ENCODE measurements at places on chromosomes 13 and 19.

DNA sequence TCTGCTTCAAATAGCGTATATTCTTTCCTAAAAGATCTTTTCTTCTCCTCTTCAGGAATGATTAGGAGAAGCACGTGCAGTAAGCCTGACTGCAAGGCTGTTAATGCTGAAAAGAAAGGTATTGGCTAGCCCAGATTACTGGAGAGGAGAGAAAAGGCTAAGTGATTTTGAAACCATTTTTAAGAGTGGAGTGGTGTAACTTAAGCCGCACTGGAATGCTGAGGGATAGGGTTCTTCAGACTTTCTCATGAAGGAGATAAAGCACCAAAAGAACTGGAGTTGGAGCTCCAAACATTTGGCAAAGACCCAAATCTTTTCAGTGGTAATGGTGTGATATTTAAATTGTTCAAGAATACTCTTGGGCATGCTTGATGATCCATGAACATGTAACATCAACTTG lies 388.3 kb downstream of the COG6 start:
- DNase-seq: no peak

DNA sequence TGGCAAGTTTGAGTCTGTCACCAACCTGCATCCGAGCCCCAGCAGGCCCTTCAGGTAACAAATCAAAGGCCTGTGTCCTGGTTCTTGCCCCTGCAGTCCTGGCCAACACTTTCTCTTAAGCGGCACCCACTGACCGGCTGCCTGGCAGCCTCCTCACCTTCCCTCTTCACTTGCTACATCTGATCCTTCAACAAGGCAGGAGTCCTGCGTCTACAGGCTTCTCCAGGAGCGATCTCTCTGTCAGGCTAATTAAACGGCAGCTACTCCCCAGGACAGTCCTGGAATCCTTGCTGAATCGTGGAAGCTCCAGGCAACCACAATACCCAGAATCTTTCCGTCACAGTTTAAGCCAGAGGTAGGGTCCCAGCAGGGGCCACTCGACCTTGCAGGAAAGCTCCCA lies 41.1 kb upstream of the GAS6 start:
- no peak for DNase-seq

DNA sequence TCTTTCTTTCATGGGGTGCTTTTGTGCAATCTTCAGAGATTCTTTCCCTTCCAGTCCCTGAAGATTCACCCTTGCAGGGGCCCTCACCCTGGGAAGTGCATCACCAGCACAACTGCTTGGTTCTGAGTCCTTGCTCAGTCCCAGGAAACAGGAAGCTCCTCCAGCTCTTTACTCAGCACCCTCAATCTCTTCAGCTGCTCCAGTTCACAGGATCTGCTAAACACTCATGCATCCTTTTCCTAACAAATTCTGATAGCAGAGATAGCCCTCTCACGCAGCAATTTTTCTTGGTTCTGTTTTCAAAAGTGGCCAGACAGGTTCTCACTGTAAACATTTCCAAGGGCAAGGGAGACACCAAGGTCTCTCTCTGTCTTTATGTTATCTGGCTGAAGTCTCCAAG lies 823.1 kb downstream of the LIG4 start:
- DNase-seq: no peak

GRCh38 chr13:33369073-33369472 lies 83.5 kb upstream of the STARD13 start:
- no peak for DNase-seq

DNA sequence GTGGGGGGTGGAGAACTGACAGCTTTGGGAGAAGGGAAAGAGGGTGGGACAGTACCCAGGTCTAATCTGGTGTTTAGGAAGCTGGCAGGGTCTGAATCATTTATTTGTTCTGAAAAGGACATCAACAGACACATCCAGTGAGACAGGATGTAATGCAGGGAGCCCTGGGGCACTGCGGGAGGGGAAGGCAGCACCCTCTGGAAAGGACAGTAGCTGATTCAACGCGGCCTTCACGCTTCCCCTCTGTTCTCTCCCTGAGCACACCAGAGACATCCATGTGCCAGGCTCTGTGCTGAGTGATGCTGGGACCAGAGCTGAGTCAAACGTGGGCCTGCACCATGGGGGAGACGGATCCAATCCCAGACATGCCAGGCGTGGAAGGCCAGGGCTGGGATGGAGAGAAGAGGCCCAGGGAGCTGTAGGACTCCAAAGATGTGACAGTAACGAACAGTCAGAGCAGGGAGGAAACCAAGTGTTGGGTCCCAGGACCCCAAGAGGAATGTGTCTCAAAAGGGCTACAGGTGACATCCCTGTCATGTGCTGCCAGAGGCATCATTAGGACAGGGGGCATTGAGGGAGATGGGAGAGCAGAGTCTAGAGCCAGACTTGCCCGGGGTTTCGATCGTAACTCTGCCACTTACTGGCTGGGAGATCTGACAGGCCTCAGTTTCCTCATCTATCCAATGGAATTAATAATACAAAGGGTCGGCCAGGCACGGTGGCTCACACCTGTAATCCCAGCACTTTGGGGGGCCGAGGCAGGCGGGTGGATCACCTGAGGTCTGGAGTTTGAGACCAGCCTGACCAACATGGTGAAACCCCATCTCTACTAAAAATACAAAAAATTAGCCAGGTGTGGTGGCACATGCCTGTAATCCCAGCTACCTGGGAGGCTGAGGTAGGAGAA lies 1.7 kb downstream of the ETFB start:
- no peak for DNase-seq

DNA sequence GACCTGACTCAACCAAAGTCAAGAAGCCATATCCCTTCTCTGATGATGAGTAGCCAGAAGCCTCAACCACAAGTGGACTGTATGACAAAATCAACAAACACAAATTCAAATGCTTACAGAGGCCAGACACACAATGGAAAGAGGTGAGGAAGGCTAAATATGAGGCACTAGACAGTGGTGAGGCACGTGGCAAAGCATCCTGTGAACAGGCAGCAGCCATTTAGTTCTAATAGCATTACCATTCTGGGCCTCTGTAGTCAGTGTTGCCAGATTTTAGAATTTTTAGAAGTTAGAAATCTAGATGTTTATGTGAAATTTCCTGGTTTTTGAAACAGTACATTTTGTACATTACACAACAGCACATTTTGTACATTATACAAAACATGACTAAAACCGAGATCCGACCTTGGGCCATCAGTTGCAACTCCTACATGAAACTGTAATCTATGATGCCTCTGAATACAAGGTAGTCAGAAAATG lies 403.3 kb downstream of the COG6 start:
- DNase-seq: no peak

DNA sequence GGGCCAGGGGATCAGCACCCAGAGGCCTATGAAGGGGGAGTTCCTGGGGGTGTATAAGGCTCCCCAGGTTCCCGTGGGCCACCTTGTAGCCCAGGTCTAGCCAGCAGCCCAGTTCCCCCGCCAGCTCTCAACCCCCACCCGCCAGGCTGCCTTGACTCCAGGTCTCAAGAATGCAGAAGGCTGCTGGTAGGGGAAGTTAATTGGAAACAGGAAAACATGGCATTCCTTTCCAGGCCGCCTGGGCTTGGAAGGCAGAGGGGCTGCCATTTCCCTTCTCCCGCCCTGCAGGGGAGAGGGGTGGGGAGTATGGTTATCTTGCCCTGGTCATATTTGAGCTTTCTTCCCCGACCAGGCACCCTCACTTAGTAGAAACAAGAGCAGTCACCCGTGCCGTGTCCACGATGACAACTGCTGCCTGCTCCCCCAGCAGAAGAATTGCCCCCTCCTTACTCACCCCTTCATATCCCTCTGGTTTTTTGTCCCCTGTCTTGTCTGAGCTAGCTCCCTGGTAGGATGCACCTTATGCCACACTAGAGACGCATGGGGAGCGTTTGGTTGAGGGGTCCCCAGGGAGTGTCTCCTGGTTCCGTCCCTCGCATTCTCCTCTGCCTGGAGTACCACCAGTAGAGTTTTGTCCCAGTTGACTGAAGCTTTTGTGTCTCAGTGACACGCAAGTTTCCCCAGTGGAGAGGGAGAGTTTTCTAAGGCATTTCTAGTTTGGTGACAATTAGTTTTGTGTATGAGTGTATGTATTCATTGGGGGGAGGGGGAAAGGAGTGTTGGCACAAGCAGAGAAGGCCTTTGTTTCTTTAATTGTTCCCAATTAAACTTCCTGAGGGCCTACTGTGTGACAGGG lies 4.5 kb downstream of the BICRA start:
- DNase-seq: no peak

GRCh38 chr19:52670046-52670445 lies 31.9 kb upstream of the ZNF83 start:
- no peak for DNase-seq

GRCh38 chr13:26760832-26761582 lies 421 bp upstream of the GPR12 start:
- DNase-seq: no peak

DNA sequence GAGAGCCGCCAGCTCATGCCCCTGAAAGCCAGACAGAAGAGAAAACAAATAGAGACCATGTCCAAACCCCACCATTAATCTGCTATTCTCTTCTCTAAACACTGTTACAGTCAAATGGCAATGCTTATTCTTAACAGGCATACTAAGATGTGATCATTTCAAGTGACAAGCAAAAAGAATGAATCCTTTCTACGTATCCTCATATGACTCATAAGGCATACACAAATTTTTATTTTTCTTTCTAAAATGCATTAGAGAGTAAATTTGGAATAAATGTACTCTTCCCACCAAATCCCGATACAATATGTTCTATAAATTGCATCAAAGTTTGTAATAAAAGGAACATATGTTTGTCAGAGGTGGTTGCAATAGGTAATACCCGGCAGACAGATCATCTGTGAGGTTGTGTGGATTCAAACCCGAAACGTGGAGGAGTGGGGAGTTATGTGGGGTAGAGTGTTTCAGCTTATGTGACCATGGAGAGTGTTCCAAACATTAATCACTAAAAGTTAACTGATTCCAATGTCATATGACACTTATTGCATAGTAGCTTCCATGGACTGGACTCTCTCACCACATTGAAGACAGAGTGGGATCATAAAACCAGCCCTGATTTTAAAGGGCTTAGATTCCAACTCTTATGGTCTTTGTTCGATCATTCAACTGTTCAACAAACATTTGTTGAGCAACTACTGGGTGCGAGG lies 213.1 kb downstream of the DCLK1 start:
- DNase-seq: no peak

DNA sequence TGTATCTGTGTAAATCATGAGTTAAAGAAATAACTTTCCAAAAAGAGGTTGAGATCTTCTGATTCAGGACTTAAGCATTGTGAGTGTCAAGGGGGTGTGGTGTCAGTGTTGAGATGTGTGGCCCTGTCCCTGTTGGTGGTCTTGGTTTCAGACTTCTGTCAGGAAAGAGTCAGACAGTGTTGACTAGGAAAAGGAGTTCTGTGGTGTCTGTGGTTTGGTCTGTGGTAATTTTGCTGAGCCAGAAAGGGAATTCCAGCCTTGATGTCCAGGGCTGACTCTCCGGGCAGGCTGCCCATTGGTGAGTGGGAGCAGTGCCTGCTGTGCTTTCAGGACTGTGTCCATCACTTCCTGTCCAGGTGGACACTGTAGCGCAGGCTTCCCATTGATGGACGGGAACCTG lies 39.8 kb upstream of the IGFL4 start:
- no peak for DNase-seq

GRCh38 chr13:66657165-66657881 lies 572.8 kb downstream of the PCDH9 start:
- DNase-seq: no peak

- no peak for DNase-seq
Measured at GRCh38 chr19:32358321-32358720, 12.9 kb downstream of the ZNF507 start.

DNA sequence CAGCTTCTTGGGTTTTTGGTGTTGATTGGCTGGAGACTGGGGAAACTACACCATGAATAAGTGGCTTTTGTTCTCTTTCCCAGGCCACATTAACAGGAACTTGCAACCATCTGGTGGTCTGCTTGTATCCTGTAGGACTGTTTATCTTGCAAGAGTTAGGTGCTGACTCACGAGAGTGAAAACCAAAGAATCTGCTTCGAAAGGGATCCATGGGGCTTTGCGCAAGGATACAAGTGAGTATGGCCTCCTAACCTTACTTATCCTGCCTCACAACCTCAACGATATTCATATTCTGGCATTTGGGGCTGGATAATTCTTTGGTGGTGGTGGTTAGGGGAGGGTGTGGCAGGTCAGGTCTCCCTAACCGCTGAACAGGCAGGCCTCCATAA lies 4.7 kb upstream of the SIGLECL1 start:
- no peak for DNase-seq

GRCh38 chr19:18789422-18789869 lies 1.7 kb downstream of the COMP start:
- DNase-seq: no peak

DNA sequence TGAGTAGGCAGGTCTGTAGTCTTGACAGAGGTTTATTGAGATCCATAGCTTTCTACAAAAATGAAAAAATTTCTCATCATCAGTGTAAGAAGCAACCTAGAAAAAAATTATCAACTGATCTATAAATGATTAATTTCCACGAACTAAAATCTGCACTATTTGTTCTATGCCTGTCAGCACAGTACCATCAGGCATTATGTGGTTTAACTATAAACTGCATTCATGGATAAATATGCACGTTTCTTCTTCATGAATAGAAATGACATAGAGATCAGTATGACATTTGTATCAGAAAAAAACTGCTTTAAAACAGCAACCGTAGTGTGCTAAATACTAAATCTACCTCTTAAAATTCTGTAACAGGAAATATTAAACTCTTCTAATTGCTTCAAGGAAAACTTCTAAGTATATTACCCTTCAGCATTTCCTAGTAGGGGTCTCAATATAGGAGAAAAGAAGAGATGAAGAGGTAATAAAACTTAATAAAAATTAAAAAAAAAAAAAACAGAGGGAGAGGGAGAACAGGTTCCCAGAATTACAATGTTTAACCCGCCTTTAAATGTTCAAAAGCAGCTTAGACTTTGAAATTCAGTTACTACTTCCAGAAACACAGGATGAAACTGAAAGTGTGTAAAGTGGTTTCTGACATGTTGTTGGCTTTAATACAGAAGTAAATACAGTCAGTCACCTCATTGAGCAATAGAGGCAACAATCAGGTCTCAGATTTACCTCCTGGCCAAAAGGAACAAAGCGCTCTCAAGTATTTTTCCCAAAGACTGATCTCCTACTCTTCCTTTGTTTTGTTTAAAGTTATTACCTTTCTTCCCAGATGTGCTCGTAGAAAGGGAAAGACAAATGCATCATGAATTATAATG lies 144.4 kb downstream of the DIAPH3 start:
- no peak for DNase-seq

GRCh38 chr19:1470305-1471009 lies 8.6 kb downstream of the C19orf25 start:
- peak; percentile 84 for DNase-seq

GRCh38 chr19:52336791-52337381 lies 843 bp downstream of the ZNF610 start:
- no peak for DNase-seq

GRCh38 chr13:113233101-113233500 lies 23.7 kb downstream of the CUL4A start:
- DNase-seq: no peak
